ENCODE measurements at places on chromosomes 16 and 17.
A peak's percentile ranks its signal among the peaks of the same experiment; 100 is the strongest.

- DNase-seq: no peak
These were observed 700 bp downstream of the UBN1 start for GRCh38 chr16:4847774-4848587.

- no peak for DNase-seq
These were observed 204.2 kb upstream of the FOXF1 start for GRCh38 chr16:86306011-86306644.

- DNase-seq: no peak
These were observed 34.5 kb downstream of the HSBP1 start for GRCh38 chr16:83842291-83842690.

- DNase-seq: no peak
These were observed 1.5 kb downstream of the FGF11 start for GRCh38 chr17:7440834-7441195.

DNA sequence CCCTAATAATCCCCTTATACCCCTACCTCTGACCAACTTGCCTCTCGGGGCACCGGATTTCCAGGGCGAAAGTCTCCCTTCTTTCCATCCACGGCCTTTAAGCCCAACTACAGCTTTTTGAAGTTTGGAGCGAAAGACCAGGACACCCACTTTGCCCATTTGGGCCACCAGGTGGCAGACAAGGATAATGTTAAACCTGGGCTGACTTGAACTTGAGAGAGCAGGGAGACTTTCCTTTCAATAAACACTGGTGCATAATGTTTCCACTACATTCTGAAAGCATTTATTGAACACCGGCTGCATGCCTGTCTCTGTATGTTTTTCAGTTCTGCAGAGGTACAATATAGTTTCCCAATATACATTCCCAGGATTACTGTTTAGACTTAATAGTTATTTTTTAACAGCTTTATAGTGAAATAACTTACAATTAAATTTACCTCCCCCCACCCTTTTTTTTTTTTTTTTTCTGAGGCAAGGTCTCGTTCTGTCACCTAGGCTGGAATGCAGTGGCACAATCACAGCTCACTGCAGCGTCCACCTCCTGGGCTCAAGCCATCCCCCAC lies 6.9 kb upstream of the CES3 start:
- DNase-seq: peak; percentile 77

DNA sequence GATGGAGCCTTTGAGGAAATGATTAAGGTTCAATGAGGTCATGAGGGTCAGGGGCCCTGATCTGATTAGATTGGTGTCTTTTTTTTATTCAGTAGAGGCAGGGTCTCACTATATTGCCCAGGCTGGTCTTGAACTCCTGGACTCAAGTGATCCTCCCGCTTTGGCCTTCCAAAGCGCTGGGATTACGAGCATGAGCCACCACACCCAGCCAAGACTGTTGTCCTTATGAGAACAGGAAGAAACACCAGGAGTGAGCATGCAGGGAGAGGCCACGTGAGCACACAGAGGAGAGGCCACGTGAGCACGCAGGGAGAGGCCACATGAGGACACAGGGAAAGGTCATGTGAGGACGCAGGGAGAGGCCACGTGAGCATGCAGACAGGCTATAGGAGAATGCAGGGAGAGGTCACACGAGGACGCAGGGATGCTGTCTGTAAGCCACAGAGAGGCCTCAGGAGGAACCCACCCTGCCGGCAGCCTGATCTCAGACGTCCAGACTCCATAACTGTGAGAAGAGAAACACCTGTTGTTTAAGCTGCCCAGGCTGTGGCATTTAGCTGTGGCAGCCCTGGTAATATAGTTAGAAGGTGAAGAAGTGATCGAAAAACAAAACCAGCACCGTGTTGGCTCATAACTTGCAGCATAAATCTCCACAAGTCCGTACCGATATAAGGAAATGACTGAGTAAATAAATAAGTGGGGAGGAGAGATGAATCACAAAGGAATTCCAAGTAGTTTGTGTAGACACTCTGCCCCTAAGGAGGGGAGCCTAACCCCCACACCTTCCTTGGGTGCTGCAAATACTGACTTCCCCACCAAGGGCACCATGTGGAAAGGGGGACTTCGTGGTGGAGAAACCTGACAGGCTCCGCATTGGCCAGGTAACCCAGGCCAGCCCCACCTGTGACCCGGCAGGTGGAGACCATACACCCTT lies 14.6 kb upstream of the CSNK1D start:
- DNase-seq: no peak

DNA sequence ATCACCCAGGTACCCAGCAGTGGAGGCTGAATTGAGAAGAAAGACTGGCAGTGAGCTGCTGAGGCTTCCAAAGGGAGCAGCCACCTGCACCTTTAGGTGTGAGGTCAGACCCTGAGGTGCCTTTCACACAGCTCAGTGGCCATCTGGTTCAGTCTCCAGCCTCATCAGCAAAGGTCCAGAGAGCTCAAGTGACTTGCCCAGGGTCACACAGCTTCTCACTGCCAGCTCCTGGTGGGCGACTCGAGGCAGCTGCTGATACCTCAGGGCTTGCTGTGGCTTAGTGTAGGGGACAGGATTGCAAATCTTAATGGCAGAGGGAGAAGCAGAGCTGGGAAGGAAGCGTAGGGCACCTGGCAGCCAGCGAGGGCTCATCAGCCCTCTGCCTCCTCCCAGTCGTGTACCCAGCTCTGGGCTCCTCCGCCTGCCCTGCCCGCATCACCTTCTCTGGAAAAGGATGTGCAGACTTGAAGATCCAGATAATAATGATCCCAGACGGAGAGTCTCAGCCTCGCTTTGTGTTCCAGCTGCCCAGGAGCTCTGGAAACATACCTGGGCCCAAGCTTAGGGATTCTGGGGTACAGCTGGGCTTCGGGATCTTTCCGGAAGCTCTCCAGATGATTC lies 165.3 kb upstream of the GSE1 start:
- DNase-seq: no peak

DNA sequence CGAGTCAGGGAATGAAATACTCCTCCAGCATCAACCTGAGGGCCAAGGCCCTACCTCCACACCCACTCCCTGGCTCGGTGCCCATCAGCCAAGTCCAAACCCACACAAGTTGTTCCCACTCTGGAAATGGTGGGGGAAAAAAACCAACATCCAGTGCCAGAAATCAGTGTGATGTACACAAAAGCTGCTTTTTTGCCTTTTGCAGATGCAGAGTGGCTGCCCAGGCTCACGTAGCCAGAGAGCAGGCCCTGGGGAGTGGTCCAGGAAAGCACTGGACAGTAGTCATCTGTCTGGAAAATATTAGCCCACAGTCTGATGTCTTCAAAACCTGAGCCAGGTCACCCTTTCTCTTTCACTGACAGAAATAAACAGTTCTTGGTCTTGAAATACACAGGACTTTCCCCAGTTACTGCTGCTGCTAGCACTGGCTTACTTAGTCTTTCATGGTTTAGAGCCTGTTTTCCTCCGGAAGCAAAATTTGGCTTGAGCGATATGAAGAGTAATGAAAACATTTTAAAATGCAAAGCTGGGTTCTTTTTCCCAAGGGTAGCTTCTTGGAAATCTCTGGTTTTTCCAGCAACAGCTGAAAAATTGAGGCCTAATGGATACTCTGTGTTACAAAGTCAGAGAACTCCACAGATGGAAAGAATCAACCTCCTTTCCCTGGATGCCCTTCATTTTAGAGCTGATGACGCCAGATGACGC lies 18.2 kb upstream of the NOS2 start:
- DNase-seq: no peak

DNA sequence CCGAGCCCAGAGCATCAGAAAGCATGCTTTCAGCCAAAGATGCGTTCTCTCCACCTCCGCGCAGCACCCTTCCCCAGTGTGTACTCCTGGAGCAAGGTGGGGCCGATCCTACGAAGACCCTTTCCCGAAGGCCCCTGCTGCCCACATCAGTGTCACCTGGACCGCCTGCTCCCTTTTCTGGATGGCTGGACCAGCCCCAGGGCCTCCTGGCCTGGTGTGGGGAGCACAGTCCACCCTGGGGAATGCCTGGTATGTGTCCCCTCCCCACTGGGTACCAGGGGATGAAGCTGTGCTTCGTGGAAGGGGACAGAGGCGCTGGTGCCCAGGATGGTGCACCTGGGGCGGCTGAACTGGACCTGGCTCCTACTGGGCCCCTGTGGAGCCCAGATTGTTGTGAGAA lies 173.8 kb downstream of the SEC14L1 start:
- DNase-seq: no peak

DNA sequence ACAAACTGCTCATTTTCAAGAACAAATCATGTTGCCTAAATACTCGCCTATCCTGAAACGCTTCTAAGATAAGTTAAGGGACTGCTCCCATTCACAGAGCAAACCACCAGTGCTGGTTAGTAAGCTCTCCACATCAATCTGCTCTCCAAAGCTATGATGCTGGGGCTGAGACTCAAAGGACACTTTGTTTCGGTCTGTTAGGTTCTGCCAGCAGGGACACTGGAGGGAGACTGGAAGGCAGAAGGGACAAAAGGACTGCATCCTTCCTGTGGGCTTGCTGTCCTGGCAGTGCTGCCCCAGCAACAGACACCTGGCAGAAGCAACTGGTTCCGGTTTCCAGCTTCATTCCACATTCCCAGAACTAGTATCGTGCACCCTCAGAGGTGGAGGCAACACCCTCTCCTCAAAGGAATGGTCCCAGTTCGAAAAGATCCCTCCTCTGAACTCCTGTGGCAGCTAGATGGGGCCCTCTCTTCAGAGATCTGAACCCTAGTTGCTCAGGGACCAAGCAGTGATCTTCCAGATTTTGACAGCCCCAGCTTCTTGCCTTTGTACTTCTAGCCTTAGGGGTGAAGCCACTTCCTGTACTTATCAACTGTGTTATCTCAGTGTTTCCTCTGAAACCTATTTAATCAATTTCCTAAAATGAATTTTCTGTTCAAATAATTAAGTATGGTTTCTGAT lies 73.4 kb upstream of the GSG1L start:
- peak; percentile 18 for DNase-seq
